ENCODE measurements at places on chromosomes 1 and 21. TPM values are rescaled to one million over a fixed set of nuclear protein-coding genes. Genes with fewer than 3 reads are reported as not detected.

- peak; percentile 84 for DNase-seq
These were observed at the start of gene RAVER2 for GRCh38 chr1:64744492-64745180. Gene RAVER2 (plus strand): TSS chr1:64745075. CDS start chr1:64745173, 98 bp downstream.

GRCh38 chr1:228350831-228351781 is 55.5 kb downstream of the TRIM11 start:
- DNase-seq: no peak

The CD48 gene
- 250 TPM for polyA plus RNA-seq

The KRTAP21-2 gene
- not detected for polyA plus RNA-seq

The C1orf185 gene
- polyA plus RNA-seq: not detected
